Stimulated activated CD4-positive, alpha-beta T cell treated with anti-CD3 and anti-CD28 coated beads, Interleukin-1b, Interleukin-23, amount 100 ng/mL, for 1 hour (primary cell): ENCODE measurements at places on chromosomes 4 and X.

- no peak for DNase-seq
Observed at GRCh38 chr4:110532901-110533589, 57.1 kb downstream of the ENPEP start.

- no peak for DNase-seq
Observed at GRCh38 chr4:104859601-104860237, 287.0 kb upstream of the TET2 start.

GRCh38 chr4:185740471-185740873 is 71.5 kb downstream of the SORBS2 start:
- no peak for DNase-seq

GRCh38 chr4:187449702-187450101 is 545.9 kb upstream of the ZFP42 start:
- DNase-seq = no peak

GRCh38 chr4:41791557-41791956 is 43.0 kb upstream of the PHOX2B start:
- DNase-seq = no peak

GRCh38 chr4:128560754-128561495 is 248.6 kb upstream of the JADE1 start:
- DNase-seq = no peak

GRCh38 chr4:152188801-152189200 is 347.1 kb downstream of the FBXW7 start:
- DNase-seq = no peak

GRCh38 chr4:110042545-110043517 is 130.1 kb downstream of the EGF start:
- DNase-seq = no peak

DNA sequence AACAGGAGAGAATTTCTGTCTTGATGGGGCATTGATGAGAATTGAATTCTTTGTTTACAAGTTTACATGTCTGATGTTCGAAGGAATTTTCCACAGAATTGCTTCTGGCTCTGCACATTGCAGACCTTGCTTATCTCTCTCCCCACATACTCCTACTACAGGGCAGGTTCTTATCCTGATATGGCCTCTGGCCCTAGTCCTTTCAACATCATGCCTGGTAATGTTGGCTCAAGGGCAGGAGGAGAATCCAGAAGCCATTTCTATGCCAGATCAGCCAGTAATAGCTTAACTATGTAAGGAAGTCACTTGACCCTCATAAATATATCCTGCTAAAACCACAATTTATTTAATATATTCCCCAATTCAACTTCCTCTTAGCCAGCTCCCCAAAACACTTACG is 24.3 kb upstream of the TSPAN5 start:
- no peak for DNase-seq

GRCh38 chr4:29309050-29309449 is 1411.1 kb upstream of the PCDH7 start:
- DNase-seq = no peak

GRCh38 chr4:150217808-150218207 is 139.6 kb downstream of the DCLK2 start:
- no peak for DNase-seq

DNA sequence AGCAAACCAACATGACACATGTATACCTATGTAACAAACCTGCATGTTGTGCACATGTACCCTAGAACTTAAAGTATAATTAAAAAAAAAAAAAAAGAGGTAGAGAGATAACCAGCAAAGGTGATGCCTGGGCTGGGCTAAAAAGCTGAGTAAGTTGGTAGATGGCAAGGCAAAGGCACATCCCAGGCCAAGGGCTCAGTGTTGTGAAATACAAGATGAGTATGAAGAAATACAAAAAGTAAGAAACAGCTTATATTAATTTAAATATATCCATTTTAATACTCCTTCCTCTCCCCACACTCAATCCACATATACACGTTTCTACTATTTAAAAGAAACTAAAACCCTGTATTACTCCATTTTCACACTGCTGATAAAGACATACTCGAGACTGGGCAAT is 25.8 kb downstream of the TEC start:
- DNase-seq = no peak

- no peak for DNase-seq
Observed at GRCh38 chr4:74072739-74073138, 26.3 kb downstream of the CXCL2 start.

- no peak for DNase-seq
Observed at GRCh38 chr4:52576961-52577623, 82.0 kb downstream of the USP46 start.
